GM10248 (cell line): ENCODE measurements at places on chromosomes 2 and 18.
A peak's percentile ranks its signal among the peaks of the same experiment; 100 is the strongest.

- no peak for DNase-seq
Observed at GRCh38 chr2:44769349-44770011, 172.0 kb upstream of the SIX3 start.

- no peak for DNase-seq
Observed at GRCh38 chr18:36196238-36196995, 9.1 kb downstream of the MOCOS start.

GRCh38 chr2:12032398-12032797 is 286.0 kb downstream of the LPIN1 start:
- peak; percentile 26 for DNase-seq

- no peak for DNase-seq
Observed at GRCh38 chr2:164972216-164972615, 16.9 kb upstream of the SLC38A11 start.

DNA sequence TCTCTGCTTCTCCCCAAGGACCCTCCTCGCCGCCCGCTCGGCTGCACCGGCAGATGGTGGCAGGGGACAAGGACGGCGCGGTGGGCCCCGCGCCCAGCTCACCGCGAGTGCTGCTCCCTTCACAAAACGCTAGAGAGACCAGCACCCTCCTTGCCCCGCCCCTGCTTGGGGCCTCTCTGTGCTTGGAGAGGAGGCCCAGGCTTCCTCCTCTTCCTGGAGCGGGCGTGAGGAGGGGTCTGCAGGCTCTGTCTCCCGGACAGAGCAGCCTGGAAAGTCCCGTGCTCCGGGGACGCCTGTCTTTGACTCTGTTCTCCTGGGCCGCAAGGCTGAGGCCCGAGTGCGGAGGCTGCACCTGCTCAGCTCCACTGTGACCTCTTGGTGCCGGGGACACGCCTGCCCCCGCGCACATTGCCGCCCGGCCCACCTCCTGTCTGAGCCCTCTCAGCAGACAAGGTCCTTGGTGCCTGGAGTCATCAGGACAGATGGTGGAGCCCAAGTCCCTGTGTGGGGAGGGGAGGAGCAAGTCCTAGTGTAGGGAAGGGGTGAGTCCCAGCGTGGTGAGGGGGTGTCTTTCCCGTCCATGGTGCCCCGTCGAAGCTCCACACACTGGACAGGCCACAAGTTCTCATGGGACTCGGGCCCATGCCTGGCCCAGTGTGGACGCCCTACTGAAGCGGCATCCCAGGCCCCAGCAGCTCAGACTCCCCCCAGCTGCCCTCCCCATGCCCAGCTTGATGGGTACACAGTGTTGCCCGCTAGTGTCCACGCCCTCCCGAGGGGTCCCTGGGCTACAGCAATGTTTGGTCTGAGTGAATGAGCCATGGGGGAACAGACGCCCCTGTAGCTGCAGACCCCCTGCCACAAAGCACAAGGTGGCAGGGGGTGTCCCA is 33.8 kb downstream of the RTP5 start:
- no peak for DNase-seq

DNA sequence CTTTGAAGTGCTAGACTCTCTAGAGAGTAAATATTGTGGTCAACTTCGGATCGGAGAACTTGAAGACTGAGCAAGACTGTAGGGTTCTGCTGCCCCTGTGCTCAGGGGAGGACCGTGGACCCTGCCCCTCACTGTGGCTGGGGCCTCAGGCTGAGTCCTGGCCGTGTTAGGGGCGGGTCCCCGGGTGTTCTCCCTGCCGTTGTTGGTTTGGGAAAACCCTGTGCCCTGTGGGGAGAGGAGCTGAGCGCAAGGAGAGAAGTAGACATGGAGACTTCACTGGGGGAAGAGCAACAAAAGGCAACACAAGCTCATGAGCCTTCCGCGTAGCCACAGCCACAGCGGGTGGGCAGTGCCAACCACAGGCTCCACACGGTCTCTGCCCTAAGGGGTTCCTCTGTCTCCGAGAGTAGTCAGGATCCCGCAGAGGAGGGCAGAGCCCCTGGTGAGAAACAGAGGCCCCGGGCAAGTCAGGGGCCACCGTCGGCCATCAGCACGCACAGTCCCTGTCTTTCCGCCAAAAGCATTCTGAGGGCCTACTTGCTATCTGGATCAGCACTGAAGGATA is 53.1 kb downstream of the NTSR2 start:
- DNase-seq: no peak

DNA sequence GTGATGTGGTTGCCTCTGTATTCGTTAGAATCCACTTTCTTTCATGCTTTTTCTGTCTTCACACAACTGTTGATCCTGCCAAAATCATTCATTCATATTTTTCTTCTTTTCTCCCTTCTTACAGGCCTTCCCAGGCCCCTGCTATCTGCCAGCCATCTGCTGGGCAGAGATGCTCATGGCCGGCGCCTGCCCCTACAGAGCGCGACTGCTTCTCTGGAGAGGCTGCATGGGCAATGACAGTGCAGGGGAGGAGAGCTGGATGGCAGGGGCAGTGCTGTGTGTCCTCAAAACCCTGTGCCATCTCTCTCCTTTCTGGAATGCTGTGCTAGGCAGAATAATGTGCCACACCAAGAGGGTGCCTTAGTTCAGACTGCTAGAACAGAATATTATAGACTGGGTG is 125.2 kb downstream of the INHBB start:
- DNase-seq: no peak

GRCh38 chr2:210558708-210559107 is 2.3 kb downstream of the CPS1 start:
- no peak for DNase-seq

GRCh38 chr2:53768242-53768542 is 588 bp downstream of the CHAC2 start:
- no peak for DNase-seq

- DNase-seq: no peak
Observed at GRCh38 chr2:163753726-163754125, 17.9 kb upstream of the FIGN start.

DNA sequence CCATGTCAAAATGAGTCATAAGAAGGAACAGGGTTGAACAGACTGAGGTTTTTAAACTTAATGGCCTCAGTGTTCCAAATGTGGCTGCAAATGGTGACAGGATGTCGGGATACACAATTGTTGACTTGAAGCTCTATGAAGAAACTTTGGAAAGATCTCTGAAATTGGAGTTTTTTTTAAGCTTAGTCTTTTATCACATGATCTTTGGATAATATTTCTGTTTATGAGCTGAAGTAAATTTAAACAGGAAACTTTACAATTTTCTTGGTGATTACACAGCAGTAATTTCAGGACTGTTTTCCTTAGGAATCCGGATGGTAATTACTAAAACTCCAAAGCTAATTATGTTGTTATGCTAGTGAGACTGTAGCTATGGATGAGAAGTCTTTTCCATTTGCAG is 199.1 kb upstream of the NRXN1 start:
- no peak for DNase-seq

- no peak for DNase-seq
Observed at GRCh38 chr2:86019121-86019520, 86.6 kb downstream of the POLR1A start.

DNA sequence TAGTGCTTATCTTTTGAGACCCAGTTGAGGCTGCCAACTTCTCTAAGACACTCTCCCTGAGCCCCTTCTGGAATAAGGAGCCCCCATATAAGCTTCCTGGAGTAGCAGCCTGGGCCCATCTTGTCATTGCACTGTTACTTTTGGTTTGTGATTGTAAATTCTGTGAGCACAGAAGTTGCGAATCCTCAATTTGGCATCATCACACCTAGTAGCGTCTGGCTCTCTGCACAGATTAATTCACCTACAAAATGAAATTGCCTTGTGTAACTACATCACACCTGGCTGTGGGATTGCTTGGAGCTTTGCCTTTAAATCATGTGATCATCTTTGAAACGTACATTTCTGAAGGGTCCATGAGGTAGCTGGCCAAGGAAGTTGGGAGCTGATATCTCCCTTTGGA is 193.2 kb upstream of the BCL2L11 start:
- no peak for DNase-seq

DNA sequence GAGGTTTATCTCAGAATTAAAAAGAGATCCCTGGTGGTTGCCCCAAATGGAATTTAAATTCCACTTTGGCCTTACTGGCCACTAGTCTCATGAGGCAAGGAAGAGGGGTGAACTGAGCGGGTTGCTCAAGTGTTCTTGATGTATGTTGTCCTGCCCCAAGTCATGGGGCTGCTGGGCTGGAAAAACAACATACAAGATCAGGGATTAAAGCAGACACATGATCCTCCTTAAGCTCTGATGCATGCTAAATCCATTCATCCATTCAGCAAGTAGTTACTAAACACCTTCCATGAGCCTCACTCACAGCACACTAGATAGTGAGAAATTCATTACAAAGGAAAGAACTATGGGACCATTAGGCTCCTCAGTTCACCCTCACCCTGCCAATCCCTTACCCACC is 196.3 kb downstream of the MREG start:
- no peak for DNase-seq

GRCh38 chr2:111127351-111127750 is 6.6 kb downstream of the BCL2L11 start:
- DNase-seq: no peak

DNA sequence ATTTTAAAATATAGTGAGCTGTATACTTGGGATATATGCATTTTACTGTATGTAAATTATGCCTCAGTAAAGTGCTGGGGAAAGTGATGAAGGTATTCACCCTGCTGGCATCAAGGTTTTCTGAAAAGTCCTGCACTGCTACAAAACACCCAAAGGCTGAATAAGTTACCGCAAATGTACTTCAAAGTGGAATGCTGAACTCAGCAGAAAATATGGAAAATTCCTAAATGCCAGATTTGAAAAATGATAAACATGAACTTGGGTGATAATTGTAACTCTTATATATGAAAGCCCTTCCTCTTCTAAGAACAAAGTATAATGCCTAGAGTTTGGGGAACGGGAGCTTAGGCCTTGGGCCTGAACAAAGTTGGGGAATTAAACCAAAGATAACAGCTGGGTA is 133.0 kb downstream of the GALNT1 start:
- no peak for DNase-seq

DNA sequence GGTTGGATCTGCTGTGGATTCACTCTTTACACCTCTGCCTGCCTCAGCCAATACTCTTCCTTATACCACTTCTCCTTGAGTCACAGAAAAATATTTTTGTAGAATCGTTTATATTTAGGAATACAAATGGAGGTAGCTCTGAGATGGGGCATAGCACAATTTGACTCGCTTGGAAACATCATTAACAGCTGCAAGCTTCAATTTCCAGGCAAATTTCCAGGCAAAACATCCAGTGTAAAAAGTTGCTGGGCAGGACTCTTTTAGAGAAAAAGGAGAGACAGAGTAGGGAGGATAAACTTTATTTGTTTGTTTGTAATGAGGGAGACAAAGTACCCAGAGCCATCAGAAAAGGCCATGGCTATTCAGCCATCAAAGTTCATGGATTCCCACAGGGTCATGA is 74.4 kb upstream of the SOX11 start:
- no peak for DNase-seq

DNA sequence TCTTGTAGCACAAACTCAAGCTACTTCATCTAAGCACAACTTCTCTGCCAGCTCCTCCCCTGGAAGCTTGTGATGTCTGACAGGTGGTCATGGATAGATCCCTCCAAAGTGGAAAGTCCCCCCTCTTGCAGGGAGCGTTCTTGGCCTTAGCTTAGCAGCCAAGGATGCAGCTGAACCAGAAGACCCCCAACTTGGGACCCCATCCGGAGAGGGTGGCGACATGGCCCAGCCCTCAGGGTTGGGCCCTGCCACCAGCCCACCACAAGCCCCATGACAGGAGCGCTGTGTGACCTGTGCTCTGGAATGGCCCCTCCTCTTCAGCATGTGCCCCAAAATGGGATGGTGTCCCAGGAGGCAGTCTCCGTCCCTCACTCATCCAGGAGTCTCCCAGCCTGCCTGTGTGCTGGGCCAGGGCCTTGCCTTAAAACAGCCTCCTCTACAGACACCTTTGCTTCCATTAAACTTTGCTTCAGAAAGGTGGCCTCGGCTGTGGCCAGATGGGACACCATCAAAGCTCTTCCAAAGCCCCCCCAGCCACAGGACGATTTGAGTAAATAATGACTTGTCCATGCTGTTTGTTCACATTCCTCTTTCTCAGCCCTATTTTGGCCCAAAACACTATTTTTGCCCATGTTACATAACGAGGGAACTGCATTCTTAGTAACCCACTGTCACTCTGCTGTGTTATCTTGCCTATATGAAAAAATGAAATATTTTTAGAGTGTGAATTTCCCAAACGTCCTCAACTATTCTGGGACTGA is 122.1 kb downstream of the RAB3GAP1 start:
- no peak for DNase-seq

GRCh38 chr18:79910563-79911343 is 40.7 kb downstream of the SLC66A2 start:
- DNase-seq: no peak

- peak; percentile 3 for DNase-seq
Observed at GRCh38 chr2:166417669-166418068, 41.9 kb upstream of the SCN9A start.

GRCh38 chr18:6013171-6013810 is 118.0 kb upstream of the TMEM200C start:
- no peak for DNase-seq

DNA sequence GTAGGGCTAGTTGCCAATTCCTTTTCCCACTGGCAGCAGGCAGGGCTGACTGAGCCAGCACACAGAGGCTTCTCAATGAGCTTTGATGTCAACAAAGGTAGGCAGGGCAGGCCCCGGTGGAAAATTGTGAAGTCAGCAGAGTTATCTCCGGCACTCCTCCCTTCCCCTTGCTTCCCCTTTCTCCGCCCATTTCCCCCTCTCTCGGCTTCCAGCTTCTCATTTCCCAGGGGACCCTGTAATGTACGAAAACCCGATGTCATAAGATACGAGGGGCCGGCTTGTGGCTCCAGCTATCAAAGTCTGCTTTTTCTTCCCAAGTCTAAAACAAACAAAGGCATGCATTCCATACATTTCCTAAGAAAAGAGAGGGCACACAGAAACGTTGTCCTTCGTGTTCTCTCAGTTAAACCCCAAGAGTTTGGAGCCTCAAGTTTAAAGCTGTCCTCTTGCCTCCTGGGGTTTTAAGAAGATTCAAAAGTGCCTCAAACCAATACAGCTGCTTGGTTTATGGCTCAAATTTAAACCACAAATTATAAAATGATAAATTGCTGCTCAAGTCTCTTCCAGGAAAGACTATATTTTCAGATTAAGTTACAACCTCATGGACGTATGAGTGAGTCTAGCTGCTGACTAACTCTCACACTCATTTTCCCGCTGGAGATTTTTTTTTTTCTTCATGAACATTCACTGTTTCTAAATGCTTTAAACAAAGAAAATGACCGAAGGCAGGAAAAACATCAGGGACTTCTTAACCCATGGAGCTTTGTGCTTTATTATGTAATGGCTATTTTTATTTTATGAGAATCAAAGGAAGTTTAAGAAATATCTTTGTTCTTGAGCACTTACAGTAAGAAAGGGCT is 27.2 kb upstream of the EML4 start:
- DNase-seq: no peak

GRCh38 chr2:164826293-164827243 is 15.1 kb downstream of the COBLL1 start:
- DNase-seq: no peak

GRCh38 chr18:48955830-48956261 is 5.1 kb upstream of the SMAD7 start:
- no peak for DNase-seq
